Suprapubic skin (tissue), 4 donors: ENCODE measurements at places on chromosomes 2 and 18.

- no peak for DNase-seq
Measured at GRCh38 chr2:144078106-144078505, 441.8 kb downstream of the ZEB2 start.

- DNase-seq = no peak
Measured at GRCh38 chr2:88599527-88599926, 27.7 kb downstream of the EIF2AK3 start.

DNA sequence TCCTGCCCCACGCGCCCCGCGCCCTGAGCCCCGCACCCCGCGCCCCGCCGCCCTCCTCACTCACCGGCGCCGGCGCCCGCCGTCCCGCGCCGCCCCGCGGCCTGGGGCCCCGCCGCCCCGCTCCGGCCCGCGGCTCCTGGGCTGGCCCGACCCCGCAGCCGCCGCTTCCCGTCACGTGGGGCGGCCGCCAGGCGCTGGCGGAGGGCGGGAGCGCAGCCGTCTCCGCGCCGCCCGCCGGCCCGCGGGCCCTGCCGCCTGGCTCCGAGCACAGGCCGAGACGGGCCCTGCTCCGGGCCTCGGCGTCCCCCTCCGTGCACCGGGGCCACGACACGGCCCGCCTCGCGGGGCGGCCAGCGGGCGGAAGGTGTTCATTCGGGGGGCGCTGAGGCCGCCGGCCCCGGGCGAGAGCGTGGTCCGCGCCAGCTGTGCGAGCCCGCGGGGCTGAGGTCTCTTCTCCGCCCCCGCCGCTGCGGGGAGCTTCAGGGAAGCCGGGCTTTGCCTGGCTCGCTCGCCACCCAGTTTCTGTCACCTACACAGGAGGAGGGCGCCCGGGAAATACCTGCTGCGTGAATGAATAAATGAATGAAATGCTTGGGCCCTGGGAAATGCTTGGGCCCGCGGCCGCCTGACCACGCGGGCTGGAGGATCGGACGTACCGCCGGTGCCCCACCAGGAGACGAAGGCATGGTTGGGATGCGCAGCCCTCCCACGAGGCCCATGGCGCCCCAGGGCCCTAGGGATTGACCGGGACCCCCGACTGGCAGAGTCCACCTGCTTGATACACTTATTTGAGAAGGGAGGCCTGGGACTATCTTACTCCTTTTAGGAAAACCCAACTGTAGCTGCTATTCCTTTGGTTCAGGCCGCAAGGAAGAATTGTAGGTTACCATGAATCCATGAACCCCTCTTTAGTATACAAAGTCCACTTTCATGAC is at the start of gene TGFBRAP1:
TGFBRAP1 (minus strand) TSS at position 175 of the 935 bp plus-strand sequence. CDS start 21,434 bp downstream, outside the sequence.
- no peak for DNase-seq

DNA sequence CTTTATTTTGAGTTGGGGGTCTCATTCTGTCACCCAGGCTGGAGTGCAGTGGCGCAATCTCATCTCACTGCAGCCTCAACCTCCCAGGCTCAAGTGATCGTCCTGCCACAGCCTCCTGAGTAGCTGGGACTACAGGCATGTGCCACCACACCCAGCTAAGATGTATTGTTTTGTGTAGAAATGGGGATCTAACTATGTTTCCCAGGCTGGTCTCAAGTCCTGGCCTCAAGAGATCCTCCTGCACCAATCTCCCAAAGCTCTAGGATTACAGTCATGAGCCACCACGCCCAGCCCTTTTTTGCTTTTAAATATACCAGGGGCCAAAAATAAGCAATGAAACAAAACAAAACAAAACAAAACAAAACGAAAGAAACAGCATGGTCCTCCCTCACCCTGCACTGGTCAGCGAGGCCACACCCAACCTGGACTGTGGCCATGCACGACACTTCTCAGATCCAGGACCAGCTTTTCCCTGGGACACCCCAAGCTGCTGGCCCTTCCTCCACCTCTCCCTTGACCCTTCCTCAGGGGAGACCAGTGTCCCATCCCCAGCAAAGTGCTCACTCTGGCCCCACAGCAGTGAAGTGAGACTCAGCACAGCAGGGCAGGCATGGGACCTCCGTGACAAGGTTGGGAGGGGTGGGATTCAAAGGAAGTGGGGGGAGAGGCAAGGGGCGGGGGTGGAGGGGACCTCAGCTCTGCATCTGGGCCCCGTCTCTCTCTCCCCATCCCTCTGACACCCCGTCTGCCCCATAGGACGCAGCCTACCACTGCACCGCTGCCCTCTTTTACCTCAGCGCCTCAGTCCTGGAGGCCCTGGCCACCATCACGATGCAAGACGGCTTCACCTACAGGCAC is 23.5 kb downstream of the MAL start:
- no peak for DNase-seq

DNA sequence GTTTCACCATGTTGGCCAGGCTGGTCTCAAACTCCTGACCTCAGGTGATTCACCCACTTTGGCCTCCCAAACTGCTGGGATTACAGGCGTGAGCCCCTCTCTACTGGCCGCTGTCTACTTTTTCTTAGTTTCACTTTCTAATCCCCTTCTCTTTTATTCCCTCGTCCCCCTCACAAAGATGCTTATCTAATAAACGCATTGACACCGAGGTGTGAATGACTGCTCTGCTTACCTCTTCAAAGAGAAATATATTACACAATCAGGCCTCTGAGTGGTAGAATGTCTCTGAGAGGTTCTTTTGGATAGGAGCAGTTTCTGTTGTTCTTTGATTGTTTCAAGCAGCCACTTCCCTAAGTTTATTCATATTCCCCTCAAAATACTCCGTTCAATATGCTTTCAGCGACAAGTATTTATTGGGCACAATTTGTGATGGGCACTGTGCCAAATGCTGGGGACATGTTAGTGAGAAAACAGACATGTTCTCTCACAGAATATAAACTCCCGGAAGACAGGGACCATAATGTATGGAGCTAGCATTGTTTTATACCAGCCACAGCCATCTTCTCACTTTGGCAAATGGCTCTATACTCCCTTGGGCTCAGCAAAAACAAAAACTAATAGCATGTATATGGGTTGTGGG is 34.7 kb upstream of the RAPH1 start:
- no peak for DNase-seq

GRCh38 chr2:54295911-54296310 is 39.9 kb upstream of the TSPYL6 start:
- DNase-seq = no peak

- no peak for DNase-seq
Measured at GRCh38 chr18:4270988-4271387, 184.1 kb downstream of the DLGAP1 start.

GRCh38 chr2:226063704-226064440 is 664.4 kb downstream of the NYAP2 start:
- no peak for DNase-seq

DNA sequence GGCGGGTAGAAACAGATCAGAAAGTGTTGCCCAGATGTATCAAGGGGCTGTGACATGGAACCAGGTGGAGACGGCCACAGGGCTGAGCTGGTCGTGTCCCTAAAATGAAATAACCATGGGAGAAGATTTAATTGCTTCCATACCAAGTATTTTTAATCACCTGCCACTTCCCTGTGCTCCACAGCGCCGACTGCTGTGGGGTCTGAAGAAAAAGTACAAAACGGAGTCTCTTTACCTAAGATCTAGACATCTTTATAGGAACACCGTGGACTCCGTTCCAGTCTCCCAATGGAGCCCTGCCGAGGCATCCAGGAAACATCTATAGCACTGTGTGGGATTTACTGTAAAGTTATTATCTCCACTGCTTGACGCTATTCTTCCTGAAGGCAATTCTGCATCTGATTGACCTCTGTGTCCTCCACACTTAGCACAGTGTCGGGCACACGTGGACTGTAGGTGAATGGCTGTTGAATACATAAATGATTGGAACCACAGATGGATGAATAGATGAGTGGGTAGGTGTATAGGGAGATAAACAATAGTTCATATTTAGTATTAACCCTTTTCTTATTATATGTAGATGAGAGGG is 21.6 kb upstream of the GYPC start:
- no peak for DNase-seq

- no peak for DNase-seq
Measured at GRCh38 chr2:62222674-62223073, 26.8 kb downstream of the B3GNT2 start.

DNA sequence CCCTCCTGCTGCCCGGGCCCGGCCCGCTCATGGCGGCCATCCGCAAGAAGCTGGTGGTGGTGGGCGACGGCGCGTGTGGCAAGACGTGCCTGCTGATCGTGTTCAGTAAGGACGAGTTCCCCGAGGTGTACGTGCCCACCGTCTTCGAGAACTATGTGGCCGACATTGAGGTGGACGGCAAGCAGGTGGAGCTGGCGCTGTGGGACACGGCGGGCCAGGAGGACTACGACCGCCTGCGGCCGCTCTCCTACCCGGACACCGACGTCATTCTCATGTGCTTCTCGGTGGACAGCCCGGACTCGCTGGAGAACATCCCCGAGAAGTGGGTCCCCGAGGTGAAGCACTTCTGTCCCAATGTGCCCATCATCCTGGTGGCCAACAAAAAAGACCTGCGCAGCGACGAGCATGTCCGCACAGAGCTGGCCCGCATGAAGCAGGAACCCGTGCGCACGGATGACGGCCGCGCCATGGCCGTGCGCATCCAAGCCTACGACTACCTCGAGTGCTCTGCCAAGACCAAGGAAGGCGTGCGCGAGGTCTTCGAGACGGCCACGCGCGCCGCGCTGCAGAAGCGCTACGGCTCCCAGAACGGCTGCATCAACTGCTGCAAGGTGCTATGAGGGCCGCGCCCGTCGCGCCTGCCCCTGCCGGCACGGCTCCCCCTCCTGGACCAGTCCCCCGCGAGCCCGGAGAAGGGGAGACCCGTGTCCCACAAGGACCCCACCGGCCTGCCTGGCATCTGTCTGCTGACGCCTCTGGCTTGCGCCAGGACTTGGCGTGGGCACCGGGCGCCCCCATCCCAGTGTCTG is 767 bp downstream of the RHOB start:
- DNase-seq = peak; percentile 82

DNA sequence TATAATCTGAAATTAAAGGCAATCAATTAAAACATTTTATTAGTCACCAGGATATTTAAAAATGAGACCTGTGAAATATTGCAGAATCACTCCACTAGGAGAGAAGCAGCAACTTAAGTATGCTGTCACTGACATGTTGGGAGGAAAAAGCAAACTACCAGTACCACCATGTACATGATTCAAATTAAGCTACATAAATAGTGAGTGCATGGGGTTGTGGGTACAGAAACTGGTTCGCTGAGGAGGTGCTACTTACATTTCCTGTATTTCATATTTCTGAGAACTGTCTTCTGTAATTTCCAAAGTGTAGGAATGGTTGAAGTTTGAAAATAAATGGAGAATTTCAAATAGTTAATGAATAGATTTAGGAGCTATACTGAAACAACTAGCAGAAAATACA is 7.9 kb upstream of the NR4A2 start:
- no peak for DNase-seq

- no peak for DNase-seq
Measured at GRCh38 chr18:24459772-24460171, 665 bp upstream of the HRH4 start.

GRCh38 chr2:73451263-73451972 is 65.8 kb downstream of the ALMS1 start:
- DNase-seq = no peak

DNA sequence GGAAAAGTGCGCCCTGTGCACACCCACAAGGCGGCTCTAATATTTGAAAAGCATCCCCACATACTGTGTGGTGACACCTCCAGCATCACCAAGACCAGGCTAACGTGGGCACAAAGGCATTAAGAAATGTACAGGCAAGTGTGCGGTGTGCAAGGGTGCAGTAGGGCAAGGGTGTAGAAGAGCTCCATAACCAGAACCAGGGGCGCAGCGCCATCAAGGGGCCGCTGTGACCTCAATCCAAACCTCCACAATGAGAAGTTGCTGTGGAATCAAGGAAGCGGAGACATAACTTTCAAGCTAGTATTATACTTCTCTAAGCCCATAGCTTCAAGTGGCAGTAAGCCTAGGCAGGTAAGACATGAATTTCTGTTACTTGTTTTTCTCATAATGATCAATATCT is 13.0 kb downstream of the L3MBTL4 start:
- DNase-seq = no peak

- DNase-seq = no peak
Measured at GRCh38 chr2:198657512-198658121, 800.1 kb downstream of the SATB2 start.

- DNase-seq = no peak
Measured at GRCh38 chr2:96356889-96357288, 21.3 kb downstream of the NCAPH start.

DNA sequence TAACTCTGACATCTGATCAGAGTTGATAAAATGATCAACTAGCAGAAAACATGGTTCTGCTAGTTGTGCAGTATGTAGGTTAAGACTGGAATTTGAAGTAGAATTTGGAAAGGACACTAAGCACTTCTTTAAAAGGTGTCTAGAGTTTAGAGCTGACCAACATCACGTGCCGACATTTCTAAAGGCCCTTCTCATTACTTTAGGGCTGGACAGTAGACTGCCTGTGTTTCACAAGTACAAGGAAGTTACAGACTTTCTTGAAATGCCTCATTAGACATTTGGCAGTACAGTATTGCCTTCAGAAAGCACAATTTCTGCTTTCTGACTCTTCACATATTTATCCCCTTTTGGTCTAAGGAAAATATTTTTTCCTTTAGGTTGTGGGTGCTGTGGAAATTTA is 255.3 kb downstream of the ZNF385B start:
- no peak for DNase-seq

DNA sequence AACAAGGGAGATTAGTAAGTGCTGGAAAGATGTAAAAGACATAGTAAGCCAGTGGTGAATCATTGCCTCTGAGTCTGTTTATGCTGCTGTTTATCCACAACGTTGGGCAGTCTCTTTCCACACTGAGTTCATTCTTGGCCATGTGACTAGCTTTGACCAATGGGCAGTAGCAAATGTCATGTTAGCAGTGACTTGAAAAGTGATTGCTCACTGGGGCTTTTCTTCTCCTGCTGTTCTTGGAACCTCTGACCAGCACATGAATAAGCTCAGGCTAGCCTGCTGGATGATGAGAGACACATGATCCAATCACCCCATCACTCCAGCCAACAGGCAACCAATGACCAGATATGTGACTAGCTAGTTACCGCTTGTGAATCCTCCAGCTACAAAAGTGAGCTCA is 360.4 kb downstream of the SLC4A3 start:
- no peak for DNase-seq

GRCh38 chr2:189515264-189515663 is 65.3 kb downstream of the SLC40A1 start:
- DNase-seq = no peak

- no peak for DNase-seq
Measured at GRCh38 chr2:26144031-26144430, 28.9 kb upstream of the GAREM2 start.

DNA sequence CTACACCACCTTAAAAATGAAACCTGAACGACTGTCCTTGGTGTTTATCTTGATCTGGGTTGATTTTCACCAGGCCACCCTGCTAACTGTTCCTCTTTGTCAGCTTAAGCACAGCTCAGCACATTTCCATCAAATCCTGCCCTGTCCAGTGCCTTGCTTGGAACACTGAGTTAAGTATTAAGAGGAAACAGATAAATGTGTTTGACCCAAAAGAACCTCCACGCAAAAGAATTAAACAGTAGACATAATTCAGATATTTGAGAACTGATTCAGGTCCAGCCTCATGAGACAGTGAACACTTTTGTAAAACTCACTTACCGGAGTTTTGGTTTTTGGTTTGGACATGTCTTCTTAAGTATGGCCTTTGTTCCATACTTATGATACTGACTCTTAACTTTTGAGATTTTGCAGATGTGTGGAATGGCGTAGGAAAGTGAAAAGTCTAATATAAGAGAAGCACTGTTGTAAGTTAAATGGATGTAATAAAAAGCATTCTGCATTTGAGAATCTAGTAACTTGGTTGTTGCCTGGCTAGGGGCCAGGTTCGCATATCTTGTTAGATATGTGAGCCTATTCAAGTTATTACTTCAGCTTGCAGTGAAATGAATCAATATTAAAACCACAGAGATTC is 88.9 kb upstream of the SERPINE2 start:
- no peak for DNase-seq
